Muscle of leg (tissue), 16 donors: ENCODE measurements at places on chromosomes 4 and X. TPM values are rescaled to one million over a fixed set of nuclear protein-coding genes. Genes with fewer than 3 reads are reported as not detected.

Gene FAM241A
- 1.9 TPM for total RNA-seq

Gene KCNIP4
- 0.44 TPM for total RNA-seq

Gene KLHL4
- total RNA-seq = 9.0 TPM

Gene UGT2B17
- not detected for total RNA-seq

Gene TNMD
- 713 TPM for total RNA-seq

Gene DGAT2L6
- total RNA-seq = not detected

GRCh38 chrX:18640686-18641085, 31.2 kb downstream of the RS1 start:
- DNase-seq = peak; percentile 55

GRCh38 chr4:125321709-125322365, 7.1 kb downstream of the FAT4 start:
- peak; percentile 91 for DNase-seq

GRCh38 chrX:70042399-70043371, 7.1 kb downstream of the AWAT2 start:
- no peak for DNase-seq

GRCh38 chrX:122552286-122552800, 631.7 kb upstream of the GRIA3 start:
- DNase-seq = no peak

GRCh38 chrX:11934089-11934488, 176.1 kb downstream of the MSL3 start:
- DNase-seq = no peak

DNA sequence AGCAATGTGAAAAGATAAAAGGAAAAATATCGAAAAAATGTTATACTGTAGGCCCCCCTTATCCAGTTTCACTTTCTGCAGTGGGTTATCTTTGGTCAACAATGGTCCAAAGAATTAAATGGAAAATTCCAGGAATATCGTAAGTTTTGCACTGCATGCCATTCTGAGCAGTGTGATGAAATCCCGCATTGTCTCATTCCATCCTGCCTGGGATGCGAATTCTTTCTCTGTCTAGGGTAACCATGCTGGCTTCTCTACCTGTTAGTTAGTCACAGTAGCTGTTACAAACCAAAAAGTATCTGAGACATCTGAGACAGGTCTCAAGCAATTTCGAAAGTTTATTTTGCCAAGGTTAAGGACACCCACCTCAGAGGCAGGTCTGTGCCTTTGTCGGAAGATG, 170.3 kb downstream of the COX18 start:
- no peak for DNase-seq

DNA sequence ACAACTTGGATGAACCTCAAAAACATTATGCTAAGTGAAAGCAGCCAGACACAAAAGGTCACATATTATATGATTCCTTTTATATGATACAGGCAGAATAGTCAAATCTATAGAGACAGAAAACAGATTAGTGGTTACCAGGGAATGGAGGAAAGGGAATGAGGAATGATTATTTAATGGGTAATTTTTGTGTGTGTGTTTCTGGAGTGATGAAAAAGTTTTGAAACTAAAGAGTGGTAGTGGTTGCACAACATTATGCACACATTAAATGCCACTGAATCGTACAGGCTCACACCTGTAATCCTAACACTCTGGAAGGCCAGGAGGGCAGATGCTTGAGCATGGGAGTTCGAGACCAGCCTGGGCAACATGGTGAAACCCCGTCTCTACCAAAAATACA, 19.6 kb upstream of the SOD3 start:
- no peak for DNase-seq

DNA sequence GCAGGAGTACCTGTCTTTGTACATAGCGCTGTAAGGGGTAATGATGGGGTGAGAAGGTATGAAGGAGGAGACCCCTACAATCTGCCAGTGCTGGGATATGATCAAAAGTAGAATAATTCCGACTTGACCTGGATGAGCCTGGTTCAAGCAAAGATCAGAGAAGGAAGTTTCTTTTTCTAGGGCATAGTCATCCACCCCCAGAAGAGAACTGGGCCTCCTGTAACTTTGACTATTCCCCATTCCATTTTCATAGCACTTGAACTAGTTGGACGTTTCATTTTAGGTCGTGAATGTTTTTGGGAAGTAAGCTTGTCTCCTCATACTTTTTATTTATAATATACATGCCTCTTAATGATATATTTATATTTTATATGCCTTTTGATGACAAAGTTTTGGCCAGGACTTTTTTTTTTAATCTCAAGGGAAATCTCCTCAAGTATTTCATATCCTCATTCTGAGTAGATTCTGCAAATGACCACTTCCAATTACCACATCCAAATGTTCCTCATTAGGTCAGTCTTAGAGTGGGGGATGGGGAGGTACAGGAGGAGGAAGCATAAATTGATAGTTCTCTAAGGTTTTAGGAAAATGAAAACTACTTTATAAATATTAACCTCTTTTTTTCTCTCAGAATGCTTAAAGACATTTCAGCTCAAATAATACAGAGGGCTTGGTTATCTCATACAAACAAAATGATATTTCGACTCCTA, 3.5 kb downstream of the CXorf58 start:
- DNase-seq = peak; percentile 37

DNA sequence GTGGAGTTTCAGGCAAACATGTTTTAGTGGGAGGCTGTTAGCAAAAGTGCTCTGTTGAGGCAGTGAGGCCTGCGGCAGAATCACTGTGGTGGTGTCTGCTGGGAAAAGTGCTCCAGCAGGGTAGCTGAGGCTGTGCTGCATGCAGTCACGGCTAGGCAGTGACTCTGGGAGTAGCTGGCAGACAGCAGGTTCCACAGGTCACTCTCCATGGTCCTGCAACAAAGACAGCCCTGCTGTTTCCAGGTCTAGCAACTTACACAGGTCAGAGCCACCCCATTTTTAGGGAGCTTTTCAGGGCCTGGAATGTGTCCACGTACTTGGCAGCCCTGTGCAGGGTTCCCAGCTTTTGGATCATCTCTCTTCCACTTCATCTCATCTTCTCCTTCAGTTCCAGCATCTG, 184.3 kb downstream of the NAA11 start:
- DNase-seq = peak; percentile 26

- no peak for DNase-seq
Measured at GRCh38 chrX:150051096-150051495, 112.8 kb upstream of the EOLA2 start.

DNA sequence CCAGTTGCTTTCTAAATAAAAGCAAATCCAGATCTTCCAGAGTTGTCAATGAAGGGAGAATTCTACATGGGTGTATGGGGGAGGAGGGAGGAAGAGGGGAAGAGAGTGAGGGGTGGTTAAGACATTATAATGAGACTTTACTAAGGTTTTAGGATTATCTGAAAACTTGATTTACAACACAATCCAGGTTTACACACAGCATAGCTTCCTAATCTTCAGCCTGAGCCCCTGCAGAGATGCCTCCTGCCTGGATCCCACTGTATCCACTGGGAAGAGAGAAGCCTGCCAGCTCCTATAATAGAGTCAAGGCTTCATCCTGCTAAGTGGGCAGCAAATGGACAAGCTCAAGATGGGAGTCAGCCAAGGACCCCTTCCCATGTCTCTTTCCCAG, 85.6 kb upstream of the KIT start:
- DNase-seq = no peak

DNA sequence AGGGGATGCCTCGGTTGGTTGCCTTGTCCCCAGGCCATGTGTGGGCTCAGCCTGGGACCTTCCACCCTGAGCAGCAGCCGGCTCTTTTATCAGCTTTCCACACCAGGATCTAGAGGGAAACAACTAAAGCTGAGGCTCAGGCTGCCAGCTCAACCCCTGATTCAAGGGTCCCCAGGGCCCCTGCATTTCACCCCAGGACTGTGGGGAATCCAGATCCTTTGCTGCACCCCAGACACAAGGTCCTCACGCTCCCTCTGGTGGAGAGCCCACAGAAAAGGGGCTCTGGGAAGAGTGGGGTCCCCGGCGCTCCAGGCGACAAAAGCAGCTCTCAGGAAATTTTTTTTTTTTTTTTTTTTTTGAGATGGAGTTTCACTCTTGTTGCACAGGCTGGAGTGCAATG, 64.3 kb downstream of the ZFYVE28 start:
- no peak for DNase-seq

DNA sequence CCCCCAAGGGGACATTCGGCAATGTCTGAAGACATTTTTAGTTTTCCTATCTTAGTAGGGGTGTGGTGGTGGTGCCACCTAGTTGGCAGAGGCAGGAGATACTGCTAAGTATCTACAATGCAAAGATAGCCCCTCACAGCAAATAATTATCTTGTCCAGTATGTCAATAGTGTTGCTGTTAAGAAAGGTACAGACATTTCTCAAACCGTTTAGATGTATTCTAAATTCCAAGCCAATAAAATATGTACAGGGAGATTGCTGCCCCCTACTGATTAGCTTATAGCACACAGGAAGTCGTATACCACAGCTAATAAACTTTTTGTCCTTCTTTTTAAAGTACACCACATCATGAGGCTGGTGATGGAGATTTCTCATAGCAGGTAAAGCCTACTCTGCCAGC, 260.5 kb downstream of the TMA16 start:
- DNase-seq = peak; percentile 2

GRCh38 chr4:5365071-5366008, 314.1 kb downstream of the STK32B start:
- DNase-seq = no peak

DNA sequence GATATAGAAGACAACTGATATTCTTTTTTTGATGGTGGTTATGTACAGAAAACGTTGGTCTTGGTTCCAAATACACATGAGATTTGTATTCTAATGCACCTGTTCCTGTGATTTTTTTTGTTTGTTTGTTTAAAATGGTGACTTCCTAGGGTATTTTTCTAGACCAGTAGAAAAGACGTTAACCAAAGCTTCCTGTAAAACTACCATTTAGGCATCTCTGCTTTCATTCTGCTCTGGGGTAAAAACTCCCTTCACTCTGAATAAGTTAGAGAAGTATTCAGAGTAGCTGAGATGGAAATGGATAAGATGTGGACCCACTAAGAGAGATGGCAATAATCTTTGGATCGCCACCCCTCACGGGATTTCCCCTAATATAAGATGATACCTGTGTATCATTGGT, 343.2 kb upstream of the KLF3 start:
- DNase-seq = no peak

- no peak for DNase-seq
Measured at GRCh38 chrX:123303429-123303828, 119.4 kb downstream of the GRIA3 start.

DNA sequence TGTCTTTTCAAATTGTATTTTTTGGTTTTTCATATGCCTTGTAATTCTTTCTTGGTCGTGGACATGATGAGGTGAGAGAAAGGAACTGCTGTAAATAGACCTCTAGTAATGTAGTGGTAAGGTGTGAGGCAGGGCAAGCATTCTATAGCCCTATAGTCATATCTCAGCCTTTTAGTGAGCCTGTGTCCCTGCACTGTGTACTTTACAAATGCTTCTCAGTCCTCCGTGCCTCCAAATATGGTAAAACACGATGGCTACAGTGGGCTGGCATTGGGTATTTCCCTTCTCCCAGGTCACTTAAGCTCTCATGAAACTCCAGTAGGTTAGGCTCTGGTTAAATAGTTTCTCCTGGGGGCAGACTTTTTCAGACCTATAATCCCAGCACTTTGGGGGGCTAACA, 57.9 kb upstream of the PLS3 start:
- no peak for DNase-seq
